Renal cortical epithelial cell (primary cell): ENCODE measurements at places on chromosomes 6 and 20.
A peak's percentile ranks its signal among the peaks of the same experiment; 100 is the strongest.

DNA sequence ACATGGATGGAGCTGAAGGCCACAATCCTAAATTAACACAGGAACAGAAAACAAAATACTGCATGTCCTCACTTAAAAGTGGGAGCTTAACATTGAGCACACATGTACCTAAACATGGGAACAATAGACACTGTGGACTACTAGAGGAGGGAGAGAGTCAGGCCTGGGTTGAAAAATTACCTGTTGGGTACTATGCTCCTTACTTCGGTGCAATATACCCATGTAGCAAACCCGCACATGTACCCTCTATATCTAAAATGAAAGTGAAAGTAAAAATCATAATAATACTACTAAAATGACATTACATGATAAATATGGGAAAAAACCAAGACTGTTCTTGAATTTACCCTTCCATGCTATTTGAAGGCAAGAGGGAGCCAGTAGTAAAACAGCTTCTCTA lies 1273.8 kb upstream of the ADGRB3 start:
- DNase-seq, result no peak

- DNase-seq, result peak; percentile 56
Observed at GRCh38 chr6:46781478-46782378, 11.5 kb upstream of the MEP1A start.

- DNase-seq, result no peak
Observed at GRCh38 chr6:158655569-158656450, 6.0 kb downstream of the SYTL3 start.

DNA sequence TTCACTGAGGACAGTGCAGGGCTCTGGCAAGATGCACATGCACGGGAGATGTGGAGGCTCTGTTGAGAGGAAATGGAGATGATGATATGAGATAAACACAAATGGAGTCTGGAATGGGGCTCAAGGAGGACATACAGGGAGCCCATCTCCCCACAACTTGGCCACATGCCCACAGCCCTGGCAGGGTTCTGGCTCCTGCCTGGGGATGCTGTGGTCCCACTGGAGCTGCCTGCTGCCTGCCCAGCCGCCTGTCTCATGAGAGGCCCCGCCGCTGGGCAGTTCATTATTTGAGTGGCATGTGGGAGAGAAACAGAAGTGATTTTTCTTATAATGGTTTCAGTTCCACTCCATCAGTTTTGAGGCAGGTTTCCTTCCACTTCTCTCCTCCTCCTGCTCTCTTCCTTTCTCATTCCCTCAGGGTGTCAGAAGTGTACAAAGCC lies 133.6 kb upstream of the TRAF3IP2 start:
- DNase-seq, result no peak

DNA sequence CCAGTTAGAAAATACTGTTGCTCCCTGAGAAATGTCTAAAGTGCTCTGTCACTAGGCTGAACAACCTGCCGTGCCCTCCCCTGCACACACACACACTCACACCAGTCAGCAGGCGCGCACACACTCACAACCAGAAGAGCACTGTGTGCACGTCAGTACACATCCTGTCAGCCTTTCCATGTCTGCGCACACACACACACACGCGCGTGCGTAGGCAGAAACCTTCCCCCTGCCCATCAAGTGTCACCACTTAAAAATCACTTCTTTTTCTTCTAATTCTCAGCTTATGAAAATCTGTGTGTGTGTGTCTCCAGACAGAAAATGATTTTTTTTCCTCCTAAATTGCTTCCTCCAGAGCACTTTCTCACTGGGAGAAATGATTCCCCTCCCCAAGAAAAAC lies 100.3 kb downstream of the EDN3 start:
- DNase-seq, result no peak

DNA sequence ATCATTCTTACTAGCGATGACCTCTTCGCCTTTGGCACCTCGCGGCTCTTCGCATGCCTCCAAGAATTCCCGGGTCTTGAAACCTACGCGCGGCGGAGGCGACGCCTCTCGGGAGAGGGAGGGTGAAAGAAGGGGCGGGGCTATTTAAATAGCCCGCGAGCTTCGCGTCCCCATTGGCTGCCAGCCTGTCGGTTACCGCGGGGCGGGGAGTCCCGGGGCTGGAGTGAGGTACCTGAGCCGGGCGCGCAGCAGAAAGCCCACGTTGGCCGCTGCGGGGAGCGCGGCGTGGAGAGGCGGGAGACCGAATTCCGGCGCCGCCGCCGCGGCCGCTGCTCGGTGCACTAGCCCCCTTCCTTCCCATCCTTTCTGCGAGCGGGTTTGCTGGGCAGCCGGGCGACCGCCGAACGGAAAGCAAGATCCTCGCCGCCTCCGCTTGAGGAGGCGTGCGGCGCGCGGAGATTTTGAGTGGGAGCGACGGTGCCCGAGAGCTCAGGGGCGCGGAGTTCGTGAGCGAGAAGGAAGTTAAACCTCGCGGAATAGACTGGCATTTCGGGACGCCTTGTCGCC lies at the start of gene BMP6:
TSS of gene BMP6 (plus strand) at position 251 of the 567 bp plus-strand sequence. CDS start 857 bp downstream, outside the sequence.
- peak; percentile 71 for DNase-seq

- no peak for DNase-seq
Observed at GRCh38 chr20:61933481-61933950, 132.2 kb downstream of the TAF4 start.

- no peak for DNase-seq
Observed at GRCh38 chr20:43746344-43747137, 19.7 kb upstream of the GTSF1L start.

DNA sequence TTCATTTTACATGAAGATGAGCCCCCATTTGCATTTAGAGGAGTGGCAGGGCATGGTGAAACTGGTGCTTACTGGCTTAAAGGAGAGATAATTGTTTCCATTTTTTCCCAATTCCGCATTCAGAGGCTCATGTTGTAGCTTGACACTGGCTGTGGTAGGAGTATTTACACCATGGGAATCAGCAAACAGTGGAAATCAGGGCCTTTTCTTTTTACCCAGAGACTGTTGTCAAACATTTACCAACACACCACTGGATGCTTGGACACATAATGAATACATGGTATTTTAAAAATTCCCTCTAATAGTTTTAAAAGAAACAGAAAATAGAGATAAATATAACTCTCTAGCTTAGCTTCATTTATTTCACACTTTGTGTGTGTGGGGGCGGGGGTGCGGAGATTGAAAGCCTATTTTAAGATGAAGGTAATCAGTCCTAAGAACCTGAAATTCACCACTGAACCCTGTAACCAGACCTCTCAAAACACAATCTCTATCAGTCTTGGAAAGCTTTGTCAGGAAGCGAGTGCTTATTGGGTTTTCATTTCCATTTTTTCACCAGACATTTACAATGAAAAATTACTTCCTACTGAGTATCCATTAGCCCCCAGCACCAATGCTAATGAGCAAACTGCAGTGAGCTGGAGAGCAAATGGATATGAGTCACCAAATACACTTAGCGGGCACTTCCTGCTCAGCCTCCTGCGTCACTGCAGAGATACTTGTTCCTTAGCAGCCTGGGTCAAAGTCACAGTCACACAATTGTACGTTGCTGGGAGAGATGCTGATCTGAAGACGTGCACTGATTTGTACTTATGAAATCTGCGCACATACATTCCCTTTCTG lies 532.0 kb downstream of the BCKDHB start:
- DNase-seq, result peak; percentile 94

DNA sequence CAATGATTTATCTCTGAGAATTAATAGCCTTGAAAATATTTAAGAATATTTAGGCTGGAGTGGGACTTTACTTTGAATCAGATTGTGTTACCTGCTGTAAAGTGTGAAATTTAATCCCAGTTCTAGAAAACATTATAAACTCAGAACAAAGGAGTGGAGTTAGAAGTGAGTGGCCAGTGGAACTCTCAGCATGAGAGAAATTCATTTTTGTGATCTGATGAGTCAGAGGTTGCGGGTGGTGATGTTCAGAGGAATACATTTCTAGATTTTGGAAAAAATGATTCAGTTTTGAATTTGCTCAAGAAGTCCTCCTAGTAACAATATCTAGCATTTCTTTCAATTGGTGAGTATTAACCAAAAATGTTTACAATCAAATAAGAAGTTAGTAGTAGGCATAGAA lies 167.5 kb downstream of the ZFAND3 start:
- DNase-seq, result no peak
